Colonic mucosa (tissue), 4 donors: ENCODE measurements at places on chromosomes 3 and 15.
A peak's percentile ranks its signal among the peaks of the same experiment; 100 is the strongest.

- DNase-seq: no peak
These were observed 333.7 kb downstream of the LPP start for GRCh38 chr3:188487652-188488051.

- DNase-seq: no peak
These were observed 4.6 kb downstream of the CFAP100 start for GRCh38 chr3:126399351-126399735.

- DNase-seq: peak; percentile 70
These were observed 16.7 kb upstream of the WNT7A start for GRCh38 chr3:13896473-13897154.

DNA sequence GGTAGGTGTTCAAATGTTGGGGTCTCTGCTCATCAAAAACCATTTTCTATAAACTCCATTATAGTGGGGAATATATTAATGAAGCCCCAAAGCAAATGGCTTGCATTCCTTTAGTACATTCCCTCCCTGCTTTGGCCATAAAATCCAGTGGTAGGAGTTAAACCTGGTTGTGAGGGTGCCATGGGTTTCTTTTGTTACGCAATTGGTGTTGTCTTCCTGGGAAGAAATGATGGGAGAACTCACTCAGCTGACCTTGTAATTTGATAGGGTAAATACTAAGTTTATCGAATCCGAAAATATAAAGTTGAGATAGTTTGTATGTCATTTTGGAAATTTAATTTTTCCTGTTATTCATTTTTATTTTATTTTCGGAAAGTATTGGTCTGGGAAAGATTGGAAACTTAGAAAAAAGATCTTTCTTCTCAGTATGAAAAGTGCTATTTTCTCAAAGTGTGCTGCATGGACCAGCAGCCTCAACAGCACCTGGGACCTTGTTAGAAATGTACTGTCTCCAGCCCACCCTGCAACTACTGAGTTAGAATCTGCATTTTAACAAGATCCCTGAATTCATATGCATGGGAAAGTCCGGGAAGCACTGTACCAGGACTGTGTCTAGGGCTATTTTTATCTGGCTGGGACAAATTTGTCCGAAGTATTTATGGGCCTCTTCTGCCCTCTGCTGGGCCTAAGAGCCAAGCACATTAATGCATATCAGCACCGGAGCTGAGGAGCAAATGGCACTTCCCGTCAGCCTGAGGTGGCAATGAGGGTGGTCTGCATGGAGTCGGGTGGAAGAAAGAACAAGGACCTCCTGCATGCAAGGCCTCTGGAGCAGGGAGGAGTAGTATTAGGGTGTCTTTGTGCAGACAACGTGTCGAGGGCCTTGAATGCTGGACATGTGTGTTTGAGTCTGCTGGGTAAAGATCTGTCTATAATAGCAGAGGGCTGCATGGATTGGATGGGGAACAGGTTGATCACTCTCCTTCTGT is 54.7 kb downstream of the FAM81A start:
- peak; percentile 68 for DNase-seq

- DNase-seq: no peak
These were observed 84.6 kb upstream of the CDV3 start for GRCh38 chr3:133488785-133489367.

GRCh38 chr3:58214484-58215316 is 3.9 kb upstream of the DNASE1L3 start:
- DNase-seq: no peak

- no peak for DNase-seq
These were observed 42.3 kb downstream of the CPN2 start for GRCh38 chr3:194308601-194309449.

GRCh38 chr15:40843885-40844695 is at the start of gene SPINT1:
Gene SPINT1 (plus strand): TSS chr15:40844048. CDS start chr15:40844555, 507 bp downstream.
- DNase-seq: peak; percentile 82

DNA sequence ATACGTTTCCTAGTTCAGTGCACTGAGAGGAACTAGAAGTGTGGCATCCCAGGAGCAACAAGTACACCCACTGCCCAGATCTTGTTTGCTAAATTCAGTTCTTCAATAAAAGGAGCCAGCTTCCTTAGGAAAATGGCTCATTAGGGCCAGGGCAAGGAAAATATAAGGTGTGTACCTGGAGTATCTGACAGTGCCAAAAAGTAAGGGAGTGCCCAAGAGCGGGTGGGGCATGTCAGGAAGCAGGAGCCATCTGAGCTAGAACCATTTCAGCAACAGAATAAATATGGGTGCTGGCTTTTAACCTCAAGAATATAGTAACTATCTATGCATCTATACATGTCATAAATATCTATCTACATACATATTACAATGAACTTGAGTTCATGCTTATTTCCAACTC is 44.1 kb downstream of the SLC41A3 start:
- peak; percentile 12 for DNase-seq

DNA sequence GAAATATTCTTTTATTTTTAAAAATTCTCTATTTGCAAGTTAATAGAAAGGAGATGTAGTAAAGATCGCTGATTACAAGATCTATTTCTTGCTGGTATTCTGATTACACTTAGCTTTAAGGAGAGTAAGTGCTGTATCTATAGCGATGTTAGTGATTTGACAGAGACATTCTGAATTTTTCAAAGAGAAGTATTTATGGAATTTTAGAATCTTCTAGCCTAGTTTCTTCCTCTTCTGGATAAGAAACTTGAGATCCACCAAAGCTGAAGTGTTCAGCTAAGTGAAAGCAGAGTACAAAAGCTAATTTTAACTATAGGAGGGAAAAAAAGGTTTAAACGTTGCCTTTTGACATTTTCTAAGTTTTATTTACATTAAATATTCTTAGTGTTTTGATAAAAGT is 72.1 kb upstream of the RARB start:
- no peak for DNase-seq
